ENCODE measurements at places on chromosomes 16 and 17.

- no peak for DNase-seq
Measured at GRCh38 chr17:17532991-17533390, 36.8 kb upstream of the RASD1 start.

DNA sequence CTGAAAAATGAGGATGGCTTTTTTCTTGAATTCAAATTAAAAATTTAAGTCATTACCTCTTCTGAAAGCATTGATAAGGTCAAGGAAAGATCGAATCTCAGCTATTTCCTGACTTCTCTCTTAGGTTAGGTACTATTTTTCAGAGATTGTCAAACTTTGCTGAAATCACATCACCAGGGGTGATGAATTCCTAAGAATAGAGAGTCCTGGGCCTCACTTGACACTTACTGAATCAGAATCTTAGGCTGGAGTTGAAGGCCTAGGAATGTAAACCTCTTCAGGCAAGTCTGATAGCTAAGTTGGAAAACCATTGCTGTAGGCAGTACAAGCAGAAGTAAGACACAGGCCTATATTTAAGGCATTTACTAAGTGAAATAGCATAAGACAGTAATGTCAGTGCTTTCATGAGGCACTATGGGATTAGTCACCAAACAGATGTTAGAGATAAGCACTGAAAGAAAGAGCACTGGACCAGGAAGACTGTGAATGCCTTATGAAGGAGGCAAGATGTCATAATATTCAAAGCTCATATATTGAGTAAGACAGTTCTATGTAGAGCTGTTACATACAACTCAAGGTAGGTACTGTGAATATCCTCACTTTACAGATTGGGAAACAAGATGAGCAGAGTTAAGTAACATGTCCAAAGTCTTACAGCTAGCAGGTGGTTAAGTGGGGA is 21.5 kb downstream of the DCAF7 start:
- peak; percentile 60 for DNase-seq

DNA sequence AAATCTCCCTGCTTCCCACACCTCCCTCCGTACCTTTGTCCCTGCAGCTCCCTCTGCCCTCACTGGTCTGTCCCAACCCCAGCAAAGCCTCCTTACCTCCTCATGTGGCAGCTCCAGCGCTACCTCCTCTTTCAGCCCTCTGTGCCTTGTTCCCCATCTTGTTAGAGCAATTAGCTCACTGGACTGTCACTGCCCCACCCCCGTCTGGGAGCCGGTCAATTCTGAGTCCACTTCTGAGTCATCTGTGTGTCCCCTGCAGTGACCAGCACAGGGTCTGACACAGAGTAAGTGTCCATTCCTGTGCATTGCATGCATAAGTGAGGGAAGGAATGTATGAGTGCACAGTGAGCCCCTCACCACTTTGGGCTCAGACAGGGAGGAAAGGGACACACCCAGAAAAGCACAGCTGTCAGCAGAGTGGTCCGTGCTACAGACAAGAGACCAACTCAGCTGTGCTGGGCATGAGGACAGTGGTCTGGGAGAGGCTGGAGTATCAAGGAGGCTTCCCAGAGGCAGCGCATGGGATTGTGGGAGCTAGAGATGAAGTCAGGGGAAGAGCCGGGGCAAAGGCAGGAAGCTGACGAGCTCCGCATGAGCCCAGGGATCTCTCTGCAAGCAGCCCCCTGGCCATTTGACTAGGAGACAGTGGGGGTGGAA is 45.9 kb downstream of the PITPNM3 start:
- peak; percentile 67 for DNase-seq

DNA sequence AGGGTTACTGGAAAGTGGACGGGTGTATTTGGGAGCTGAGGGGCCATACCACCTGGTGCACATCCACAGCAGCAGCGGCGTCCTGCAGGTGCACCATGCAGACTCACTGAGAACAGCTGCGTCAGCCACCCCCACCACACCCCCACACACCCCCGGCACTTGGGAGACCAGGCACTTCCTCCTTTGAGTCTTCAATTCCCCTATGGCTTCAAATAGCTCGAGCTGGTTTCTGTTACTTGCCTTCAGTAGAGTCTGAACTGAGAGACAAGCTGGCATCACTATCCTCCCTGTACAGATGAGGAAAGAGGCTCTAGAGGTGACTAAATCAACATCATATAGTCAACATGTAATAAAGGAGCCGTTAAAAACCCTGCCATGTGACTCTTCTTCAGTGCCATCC is 15.4 kb downstream of the CUEDC1 start:
- no peak for DNase-seq

- DNase-seq, result no peak
Measured at GRCh38 chr17:78889531-78889930, 13.5 kb downstream of the CEP295NL start.

DNA sequence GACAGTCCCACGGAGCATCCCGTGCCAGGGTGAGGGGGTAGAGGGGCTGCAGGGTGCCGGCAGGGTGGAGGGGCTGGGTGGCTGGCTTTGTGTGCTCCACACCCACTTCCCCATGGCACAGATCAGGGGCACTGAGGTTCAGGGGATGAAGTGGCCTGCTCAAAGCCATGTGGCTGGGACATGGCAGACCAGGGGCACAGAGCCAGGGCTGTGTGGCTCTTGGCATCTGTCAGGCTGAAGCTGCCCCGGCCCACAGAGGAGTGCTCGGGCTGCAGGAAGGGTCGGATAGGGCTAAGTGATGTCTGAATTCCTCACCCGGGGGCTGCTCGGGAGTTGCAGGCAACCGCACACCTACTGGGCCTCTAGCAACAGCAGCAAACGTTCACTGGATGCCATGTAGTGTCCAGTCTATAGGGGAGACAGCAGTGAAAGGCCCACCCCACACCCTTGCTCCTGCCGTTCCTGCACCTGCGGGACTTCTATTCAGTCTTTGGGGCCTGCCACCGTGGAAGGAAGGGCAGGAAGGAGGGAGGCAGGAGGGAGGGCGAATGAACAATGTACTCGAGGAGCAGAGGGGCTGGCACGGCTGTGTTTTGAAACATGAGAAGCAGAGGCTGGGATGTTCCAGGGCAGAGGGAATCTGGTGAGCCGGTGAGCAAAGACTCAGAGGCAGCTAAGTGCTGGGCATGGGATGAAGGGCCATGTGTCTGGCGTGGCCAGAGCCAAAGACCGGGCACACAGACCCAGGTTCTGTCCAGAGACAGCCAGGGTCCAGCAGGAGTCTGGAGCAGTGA is 15.1 kb downstream of the SLC5A10 start:
- DNase-seq, result no peak

DNA sequence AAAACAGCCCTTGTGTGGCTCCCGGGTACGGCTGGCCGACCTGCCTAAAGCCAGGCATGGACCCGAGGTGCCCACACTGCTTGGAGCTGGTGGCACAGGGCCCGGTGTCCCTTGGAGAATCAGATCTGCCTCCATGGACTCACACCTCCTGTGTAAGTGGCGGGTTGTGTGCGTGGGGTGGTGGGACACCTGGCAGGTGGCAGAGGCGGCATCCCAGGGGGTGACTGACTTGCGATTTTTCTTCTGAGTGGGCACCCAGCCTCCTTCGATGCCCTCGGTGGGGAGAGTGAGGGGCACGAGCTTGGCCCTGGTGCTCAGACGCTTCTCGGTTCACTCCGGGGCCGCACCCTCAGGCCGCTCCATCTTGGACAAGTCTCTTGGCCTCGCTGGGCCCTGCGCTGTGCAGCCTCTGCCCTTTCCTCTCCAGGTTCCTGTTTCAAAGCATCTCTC is 35.8 kb downstream of the METRNL start:
- DNase-seq, result no peak
